ENCODE measurements at places on chromosomes 7 and 10.

- no peak overlapping the region for H3K27ac ChIP-seq
- H3K4me3 ChIP-seq: no peak overlapping the region
- H3K4me1 ChIP-seq: no peaks in the 10 kb centered on the region
- H3K36me3 ChIP-seq: peaks cover 94% of the 10 kb centered on the region
Measured at GRCh38 chr7:130195396-130195795, 9.8 kb downstream of the TMEM209 start.

DNA sequence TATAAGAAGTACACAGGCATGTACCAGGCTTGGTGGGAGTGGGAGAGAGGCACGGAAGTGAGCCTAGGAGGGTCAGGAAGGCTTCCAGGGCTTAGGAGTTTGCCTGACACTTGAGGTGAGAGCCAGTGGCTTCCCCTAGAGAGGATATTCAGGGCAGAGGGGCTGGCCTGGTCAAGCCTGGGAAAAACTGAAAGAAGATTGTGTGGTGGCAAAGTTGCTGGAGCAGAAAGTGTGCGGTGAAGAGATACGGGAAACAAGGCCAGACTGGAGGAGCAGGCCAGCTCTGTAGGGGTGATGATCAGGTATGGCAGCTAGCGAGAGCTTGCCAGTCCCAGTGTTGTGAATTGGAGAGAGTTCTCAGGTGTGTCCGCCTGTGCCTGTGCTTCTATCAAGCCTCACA, 129.9 kb downstream of the CCNY start:
- H3K36me3 ChIP-seq: no peaks in the 10 kb centered on the region
- H3K4me3 ChIP-seq: no peak overlapping the region
- no peaks in the 10 kb centered on the region for H3K4me1 ChIP-seq
- H3K27me3 ChIP-seq: no peaks in the 10 kb centered on the region
- no peak for DNase-seq

DNA sequence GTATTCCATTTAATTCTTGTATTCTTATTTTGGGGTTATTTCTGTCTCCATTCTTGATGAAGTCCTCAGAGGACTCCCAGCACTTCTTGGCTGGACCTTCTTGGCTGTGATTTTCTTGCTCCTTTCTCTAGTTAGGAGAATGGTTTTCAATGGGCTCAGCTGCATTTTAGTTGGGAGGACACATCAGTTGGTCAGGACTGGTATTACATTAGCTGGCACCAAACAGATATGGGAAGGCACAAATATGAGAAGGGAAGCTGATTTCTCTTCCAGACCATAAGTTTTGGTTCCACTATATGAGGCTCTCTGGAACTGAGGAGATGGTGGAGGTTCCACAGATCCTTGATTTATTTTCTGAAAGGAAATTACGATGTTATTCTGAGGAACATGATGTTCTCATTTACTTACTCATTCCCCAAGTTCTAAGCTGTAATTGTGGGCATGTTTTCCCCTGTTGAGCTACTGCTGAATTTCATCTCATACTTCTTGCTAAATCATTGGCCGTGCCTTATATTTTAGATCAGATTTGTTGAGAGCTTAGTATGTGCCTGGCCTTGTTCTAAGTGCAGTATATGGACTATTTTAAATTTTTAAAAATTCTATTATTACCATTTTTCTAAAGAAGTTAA, 261.0 kb downstream of the THSD7A start:
- H3K27ac ChIP-seq: no peak overlapping the region
- no peaks in the 10 kb centered on the region for H3K27me3 ChIP-seq
- DNase-seq: no peak
- no peaks in the 10 kb centered on the region for H3K4me1 ChIP-seq
- H3K36me3 ChIP-seq: no peaks in the 10 kb centered on the region

- H3K27me3 ChIP-seq: no peaks in the 10 kb centered on the region
- no peaks in the 10 kb centered on the region for H3K4me1 ChIP-seq
- no peak for DNase-seq
- no peak overlapping the region for H3K27ac ChIP-seq
- no peaks in the 10 kb centered on the region for H3K36me3 ChIP-seq
Measured at GRCh38 chr7:87128861-87129267, 23.4 kb upstream of the DMTF1 start.

- H3K27me3 ChIP-seq: no peaks in the 10 kb centered on the region
- no peak for DNase-seq
- no peaks in the 10 kb centered on the region for H3K36me3 ChIP-seq
- H3K4me1 ChIP-seq: no peaks in the 10 kb centered on the region
- no peak overlapping the region for H3K4me3 ChIP-seq
- H3K27ac ChIP-seq: no peak overlapping the region
Measured at GRCh38 chr10:112098682-112099081, 84.9 kb downstream of the GPAM start.

Data from RWPE2 (cell line).